NCI-H2081 treated with DMSO at 0.1 percent for 48 hours (cell line): ENCODE measurements at places on chromosomes 2 and 18.

DNA sequence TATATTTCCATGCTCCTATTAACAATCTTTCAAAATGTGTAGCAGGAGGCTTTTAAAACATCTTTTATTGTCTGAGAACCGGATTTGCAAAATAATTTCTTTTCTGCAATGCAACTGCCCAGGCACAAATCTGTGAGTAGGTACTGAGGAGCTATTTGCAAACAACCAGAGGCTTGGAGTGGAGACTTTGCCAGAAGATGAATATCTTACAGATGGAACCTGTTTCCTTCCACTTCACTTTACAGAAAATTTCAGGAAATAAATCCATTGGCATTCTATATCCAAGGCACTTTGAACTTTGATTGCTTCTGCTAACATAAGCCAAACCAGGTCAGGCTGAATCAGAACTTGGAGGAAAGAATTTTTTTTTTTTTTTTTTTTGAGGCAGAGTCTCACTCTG is 237.4 kb upstream of the REV1 start:
- DNase-seq, result no peak

DNA sequence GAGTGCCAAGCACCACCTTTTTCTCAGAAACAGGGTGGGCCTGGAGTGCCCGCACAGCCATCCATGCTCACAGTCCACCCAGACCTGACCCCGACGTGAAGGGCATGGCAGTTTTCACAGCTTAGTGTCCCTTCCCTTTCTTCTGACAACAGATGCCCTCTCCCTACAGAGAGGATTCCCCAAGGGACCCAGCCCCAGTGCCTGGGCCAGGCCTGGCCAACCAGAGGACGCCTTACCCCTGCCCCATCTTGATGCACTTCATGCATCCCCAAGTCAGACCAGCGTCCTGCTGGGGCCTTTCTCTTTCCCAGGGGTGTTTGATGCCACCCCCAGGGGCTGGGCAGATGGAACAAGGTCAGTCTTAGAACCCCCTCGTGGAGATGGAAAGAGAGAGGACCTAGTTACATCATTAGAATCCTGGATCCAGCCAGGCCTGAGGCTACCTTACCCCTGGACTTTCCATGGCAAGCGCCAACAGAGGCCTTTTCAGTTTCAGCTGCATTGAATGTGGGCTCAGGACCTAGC is 3.8 kb downstream of the ANKMY1 start:
- DNase-seq, result no peak

DNA sequence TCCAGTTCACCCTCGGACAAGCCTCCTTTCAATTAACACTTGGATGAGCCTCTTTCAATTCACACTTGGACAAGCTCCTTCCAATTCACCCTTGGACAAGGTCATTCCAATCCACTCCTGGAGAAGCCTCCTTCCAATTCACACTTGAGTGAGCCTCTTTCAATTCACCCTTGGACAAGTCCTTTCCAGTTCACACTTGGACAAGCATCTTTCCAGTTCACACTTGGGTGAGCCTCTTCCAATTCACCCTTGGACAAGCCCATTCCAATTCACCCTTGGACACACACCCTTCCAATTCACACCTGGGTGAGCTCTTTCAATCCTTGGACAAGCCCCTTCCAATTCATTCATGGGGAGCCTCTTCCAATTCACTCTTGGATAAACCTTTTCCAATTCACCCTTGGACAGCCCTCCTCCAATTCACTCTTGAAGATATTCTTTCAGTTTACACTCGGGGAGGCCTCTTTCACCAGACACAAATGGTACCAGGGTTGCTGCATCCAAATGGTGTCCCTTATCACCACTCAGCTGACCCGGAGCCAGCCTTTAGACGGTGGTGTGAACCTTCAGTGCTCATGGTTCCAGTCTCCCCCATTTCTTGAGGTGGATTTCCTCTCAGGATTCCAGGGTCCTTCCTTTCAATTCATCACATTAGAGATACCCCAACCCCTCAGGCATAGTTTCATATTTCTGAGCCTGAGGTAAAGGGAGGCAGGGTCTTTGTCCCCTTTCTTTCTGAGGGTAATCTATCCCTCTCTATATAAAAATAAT is 183.6 kb downstream of the SH3BP4 start:
- no peak for DNase-seq

DNA sequence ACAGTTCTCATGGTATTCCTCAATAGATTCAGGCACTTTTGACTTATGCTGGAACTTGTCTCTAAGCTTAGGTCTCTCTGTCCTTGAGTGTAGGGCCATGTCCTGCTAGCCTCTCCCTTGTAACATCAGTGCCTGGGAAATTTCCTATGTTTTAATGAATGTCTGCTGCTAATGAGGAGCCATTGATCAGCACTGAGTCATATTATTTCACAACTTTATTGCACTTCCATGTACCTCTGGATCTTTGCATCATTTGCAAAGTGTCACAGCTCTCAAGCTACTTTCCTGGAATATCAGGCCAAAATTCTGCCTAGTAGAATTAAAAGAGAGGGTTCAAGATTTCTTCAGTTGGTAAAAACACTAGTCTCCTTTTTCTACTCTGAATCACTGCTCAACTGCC is 102.5 kb downstream of the GAREM1 start:
- no peak for DNase-seq

GRCh38 chr2:1931003-1931914 is 186.9 kb upstream of the PXDN start:
- DNase-seq, result no peak
